ENCODE measurements at places on chromosomes 6 and 20.

DNA sequence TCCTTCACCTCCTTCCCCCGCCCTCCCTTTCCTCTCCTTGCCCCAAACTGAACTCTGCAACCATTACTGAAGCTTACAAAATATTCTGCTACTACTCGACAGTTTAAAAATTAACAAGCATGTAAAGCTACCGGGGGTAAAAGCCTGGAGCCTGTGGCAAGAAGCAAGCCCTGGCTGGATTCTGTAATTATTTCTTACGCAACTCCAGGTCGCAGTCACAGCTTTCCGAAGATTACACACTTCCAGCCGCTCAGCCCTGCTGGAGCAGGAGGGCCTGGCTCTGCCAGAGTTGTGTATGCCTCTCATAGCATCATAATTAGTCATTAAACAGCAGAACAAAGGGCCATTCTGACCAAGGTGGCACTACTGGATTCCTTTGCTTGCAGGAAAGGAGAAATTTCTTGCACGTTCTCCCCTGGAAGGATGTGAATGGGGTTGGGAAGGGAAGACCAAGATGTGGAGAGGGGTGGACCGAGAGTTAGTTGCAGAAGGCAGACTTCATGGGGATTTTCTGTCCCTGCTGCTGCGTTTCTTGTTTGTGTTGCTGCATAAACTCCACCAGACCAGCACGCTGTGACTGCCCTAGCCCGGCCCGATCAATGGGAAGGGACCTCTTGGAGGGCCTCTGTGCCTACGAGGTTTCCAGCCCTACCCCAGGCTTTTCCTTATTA lies 23.6 kb downstream of the FOXQ1 start:
- DNase-seq = no peak

GRCh38 chr6:93654548-93654947 lies 235.2 kb upstream of the EPHA7 start:
- no peak for DNase-seq

DNA sequence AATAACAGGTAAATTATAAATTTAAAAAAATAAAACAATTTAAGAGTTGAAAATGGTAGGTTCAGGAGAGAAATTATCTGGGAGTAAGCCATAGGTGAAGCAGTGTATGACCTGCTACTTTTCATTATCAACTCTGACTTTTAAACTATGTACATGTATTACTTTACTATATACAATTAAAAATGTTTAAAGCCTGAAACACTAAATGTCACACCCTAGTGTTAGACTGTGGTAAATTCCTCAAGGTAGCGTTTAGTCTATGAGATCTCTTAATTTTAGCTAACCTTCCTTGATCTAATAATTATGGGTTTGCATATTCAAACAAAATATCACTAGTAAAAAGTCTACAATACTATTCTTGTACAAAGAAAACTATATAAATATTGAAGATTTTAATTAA lies 22.3 kb upstream of the TBC1D32 start:
- no peak for DNase-seq

DNA sequence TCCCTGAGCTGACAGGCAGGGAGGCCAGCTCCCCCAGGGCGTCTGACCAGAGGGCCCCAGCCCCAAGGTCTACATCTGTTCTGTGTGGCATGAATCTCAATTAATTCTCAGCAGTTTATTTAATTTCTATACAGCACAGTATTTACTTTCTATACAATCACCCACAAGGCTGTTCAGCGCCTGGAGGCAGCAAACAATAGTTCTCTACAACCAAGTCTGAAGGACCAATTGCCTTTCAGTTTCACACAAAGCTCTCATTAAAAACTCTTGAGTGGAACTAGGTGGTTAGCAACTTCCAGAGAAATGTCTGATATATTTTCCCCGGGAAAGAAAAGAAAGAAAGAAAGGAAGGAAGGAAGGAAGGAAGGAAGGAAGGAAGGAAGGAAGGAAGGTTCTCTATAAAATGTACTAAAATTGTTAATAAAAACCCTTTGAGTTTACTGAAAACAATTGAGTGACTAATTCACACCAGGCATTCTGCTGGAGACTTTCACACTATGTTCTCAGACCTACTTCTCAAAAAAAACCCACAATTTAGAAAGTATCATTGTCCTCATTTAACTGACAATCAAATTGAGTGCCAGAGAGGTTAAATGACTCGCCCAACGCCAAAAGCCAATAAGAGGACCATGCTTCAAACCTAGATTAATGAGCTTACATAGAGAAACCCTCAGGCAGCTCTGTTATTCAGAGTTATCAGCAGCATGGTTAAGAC lies 62.5 kb downstream of the METTL24 start:
- no peak for DNase-seq

DNA sequence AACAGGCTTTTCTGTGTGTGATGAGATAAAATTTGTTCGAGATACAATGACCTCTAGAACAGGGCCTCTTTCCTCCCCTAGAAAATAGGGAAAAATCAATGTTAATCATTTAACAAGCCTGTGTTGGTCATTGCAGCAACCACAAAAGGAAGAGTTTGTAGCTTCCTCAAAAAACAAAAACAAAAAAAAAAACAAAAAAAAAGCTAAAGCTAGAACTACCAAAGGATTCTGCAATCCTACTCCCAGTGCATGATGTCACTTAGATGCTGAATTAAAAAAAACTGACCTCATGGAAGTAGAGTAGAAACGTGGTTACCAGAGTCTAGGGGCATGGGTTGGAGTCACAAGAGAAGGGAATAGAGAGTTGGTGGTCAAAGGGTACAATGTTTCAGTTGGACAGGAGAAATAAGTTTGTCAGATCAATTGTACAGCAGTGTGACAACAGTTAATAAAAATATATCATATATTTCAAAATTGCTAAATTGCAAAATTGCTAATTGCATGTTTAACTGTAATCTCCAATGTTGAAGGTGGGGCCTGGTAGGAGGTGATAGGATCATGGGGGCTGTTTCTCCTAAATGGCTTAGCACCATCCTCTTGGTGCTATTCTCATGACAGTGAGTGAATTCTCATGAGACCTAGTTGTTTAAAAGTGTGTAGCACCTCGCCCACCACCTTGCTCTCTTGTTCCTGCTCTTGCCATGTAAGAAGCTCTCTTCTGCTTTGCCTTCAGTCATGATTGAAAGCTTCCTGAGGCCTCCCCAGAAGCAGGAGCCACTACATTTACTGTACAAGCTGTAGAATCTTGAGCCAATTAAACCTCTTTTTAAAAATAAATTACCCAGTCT lies 163.4 kb upstream of the SIM1 start:
- DNase-seq = no peak

- no peak for DNase-seq
Measured at GRCh38 chr20:20248620-20249200, 119.2 kb upstream of the INSM1 start.

GRCh38 chr6:97282238-97282725 lies 734 bp downstream of the MMS22L start:
- DNase-seq = no peak

DNA sequence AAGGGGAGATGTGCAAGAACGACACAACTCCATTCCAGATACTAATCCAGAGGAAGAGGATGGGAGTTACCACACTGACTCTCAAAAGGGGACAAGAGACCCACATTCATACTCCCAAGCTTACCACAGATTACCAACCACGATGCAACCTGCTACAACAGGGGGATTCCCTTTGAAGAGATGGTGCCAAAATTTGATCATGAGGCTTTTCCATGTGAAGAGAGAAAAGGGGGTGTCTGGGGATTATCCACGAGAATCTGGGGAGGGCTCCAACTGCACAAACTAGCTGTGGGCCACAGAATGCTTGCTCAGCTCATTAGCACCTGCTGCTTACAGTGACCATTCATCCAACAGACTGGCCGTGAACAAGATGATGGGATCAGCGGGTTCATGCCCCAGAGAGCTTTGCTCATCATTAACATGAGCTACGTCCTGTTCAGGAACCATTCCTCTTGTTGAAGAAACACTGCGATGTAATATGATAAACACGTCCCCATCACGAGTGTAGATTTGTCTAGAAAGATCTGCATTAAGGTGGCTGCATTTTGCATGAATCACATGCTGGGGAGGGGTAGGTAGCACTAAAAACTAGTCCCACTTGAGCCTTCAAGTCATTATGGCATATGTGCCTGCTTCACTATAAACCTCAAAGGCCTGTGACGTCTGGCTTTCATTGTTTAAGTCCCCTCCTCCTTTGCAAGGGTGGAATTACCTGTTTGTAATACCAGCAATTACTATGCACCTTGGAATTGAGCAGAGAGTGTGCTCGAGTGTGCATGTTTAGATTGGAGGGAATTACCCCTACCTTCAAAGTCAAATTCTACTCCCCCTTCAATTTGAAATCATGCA lies 4.0 kb downstream of the PLAGL2 start:
- DNase-seq = no peak

DNA sequence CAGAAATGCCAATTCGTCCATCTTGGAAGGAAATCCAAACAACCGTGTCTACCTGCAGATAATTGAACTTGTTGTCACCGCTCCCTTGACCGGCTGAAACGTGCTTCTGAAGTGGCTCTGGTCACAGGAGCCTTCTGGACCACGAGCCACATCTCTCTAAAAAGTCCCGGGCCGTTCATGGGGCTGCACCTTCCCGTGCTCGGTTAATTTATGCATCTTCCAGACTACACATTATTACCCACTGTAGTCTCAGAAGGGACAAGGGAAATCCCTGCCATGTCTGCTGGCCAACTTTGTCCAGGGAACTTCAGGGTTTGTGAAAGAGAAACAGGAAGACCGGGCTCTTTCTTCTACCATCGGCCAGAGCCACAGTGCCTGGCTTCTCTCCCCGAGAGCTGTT lies 63.4 kb upstream of the MPC1 start:
- no peak for DNase-seq

GRCh38 chr20:50876816-50877215 lies 54.4 kb downstream of the ADNP start:
- no peak for DNase-seq

- DNase-seq = peak; percentile 54
Measured at GRCh38 chr6:63352544-63353285, 32.9 kb upstream of the LGSN start.

DNA sequence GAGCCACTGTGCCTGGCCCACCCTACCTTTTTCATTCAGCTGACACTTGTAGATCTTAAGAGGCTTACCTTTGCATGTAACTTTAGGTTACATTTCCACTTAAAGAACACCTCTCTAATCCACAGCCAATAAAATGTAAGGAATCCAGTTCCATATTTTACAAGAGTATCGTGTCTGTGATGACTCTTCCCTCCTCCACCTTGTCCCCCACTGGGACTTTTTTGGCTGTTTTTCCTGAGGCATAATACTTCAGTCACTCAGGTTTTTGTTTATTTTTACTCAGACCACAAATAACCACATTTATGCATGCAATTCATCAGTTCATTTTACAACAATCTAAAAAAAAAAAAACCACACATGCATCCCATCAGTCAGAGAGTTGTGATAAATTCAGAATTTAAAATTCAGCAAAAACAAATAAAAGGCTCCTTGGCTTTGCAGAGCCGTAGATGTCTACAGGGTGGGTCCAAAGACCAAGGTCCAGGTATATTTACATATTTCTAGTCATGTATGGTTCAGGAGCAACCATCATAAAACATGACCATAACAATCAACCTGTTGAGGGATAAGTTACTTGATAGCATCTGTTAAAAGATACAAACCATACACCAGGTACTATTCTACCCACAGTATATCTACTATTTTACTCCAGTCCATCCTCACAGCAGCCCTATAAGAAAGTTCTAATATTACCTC lies 9.9 kb downstream of the ATXN1 start:
- no peak for DNase-seq

DNA sequence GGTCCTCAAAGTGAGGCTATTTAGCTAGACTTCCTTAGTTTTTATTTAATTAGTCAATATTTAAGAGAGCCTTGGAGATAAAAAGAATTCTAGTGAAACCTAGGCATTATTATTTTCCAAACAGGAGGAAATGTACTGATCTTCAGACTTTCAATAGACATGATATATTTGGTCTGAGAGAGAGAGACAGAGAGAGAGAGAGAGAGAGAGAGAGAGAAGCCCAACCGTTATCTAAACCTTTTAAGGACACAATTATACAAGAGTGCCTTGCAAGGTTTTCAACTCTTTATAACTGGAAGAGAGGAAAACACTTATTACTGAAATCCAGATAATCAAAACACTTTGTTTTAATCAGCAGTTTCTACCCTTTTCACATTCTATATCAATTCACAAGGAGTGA lies 64.8 kb downstream of the BACH2 start:
- no peak for DNase-seq

DNA sequence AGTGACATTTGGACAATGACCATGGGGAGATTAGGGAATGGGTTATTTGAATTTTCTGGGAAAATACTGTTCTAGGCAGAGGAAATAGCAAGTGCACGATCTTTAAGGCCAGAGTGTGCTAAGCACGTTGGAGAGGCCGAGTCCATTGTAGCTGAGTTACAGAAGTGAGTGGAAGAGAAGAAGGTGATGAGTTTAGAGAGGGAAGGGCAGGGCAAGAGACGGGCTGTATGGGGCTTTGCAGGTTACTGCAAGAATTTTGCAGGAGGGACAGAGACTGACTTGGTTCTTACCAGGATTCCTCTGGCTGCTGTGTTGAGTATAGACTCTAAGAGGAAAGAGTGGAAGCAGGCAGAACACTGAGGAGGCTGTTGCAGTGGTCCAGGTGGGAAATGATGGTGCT lies 1.1 kb upstream of the NCOA3 start:
- no peak for DNase-seq

- DNase-seq = no peak
Measured at GRCh38 chr6:75178757-75179156, 27.1 kb downstream of the COL12A1 start.

DNA sequence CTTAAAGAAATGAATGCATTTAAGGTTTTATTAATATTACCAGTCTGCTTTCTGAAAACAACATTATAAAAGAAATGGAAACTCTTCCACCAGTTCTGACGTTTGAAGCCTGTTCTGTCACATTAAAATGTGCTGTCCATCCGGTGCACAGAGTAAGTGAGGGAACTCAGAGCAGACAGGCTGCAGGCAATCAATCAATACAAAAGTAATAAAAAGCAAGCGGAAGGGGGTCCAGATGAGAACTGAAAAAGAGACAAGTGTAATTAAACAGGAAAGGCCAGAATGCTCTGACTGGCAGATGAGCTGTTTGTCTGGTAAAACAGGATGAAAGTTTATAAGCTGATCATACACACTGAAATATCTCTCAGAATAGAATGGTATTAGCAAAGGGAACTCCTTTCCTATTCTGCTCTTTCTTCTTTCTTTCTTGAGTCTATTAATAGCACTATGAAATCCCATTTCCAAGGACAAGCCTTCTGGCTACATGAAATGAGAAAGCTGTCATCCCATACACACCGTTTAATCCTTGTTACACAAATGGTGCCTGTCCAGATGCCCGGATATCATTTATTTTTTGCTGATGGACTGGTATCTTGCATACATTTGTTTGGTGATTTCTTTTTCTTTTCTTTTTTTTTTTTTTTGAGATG lies 94.3 kb downstream of the RAMACL start:
- no peak for DNase-seq

DNA sequence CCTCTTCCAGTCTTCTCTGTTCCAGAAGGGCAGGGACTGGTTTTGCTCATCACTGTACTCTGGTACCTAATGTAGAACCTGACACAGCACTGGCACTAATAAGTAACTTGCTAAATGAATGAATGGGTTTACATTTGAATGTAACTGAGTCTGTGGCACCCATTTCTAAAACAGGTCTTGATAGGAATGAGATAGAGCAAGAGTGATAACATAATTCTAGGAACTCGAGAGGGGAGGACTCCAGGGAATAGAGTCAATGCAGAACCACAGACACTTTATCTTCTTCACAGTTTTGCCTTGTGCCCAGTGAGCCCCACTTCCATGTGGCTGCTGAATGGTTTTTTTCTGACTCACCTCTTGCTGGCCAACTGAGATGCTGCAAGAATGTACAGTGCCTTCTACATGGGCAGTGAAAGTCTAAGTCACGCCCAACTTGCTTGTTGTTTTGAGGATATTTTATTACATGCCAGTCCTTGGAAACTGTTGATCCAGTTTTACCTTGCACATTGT lies 61.1 kb downstream of the TBC1D7 start:
- no peak for DNase-seq
